ENCODE measurements at places on chromosomes 16 and 17.

GRCh38 chr17:43803758-43804157 is 23.5 kb downstream of the CFAP97D1 start:
- DNase-seq, result no peak

- DNase-seq, result no peak
These were observed 292.0 kb upstream of the TOM1L1 start for GRCh38 chr17:54608634-54609155.

DNA sequence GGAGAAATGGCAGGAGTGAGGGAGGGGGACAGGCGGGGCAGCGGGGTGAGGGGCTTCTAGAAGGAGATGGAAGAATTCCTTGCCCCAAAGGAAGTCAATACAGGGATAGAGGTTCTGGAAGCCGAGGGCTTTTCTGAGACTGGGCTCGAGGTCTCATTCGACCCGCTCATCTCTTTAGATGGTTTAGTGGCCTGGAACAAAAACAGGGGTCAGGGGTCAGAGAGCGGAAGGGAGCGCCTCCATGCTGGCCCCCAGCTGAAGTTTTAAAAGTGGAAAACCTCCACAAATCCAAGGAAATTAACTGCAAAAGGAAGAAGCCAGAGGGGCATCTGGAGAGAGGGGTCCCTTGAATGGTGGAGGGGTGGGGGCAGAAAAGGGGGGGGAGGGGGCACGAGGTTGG is 72.5 kb downstream of the SRCIN1 start:
- no peak for DNase-seq

DNA sequence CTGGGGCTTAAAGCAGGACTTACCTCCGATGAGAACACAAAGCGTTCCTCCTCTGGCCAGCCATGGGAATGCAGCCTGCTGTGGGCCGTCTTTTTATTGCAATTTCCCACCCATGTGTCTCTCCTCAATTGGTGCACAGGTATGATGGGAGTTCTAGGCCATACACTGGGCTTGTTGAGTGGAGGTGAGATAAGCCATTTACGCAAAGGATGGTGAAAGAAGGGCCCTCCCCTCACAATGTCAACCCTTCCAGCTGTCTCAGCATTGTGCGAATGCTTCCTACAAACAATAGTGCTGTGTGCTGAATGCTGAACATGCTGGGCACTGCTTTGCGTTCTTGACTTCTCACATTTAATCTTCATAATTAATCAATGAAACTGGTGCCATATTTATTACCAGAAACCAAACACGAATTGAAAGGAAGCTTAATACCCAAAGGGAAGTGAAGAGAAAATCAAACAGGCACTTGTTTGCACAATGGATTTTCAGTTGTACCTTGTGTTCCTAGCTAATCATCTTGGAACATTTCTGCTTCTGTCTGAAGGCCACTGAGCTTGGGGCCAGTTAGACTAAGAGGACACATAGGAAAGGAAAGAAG is at the start of gene GP2:
GP2 (minus strand) TSS at position 70 of the 598 bp plus-strand sequence. CDS start 1,082 bp downstream, outside the sequence.
- no peak for DNase-seq

GRCh38 chr17:34895383-34895782 is 65.9 kb downstream of the CCT6B start:
- no peak for DNase-seq

GRCh38 chr17:50239937-50240336 is 34.3 kb upstream of the TMEM92 start:
- DNase-seq, result no peak

DNA sequence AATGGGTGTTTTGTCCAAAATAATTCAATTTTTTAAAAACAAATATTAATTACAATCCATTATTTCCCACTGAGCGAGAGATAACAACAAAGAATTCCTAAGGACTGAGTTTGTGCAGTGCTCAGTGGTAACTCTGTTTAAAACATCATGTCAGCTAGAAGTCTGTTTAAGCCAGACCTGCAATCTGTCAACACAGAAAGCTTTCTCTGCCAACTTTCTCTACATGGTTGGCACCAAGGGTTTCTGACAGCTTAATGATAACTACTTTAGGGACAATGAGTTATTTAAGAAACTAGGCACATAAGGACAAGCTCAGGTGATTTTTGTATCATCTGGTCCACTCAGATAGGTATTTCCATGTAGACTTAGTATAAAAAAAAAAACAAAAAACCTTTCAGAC is 81.8 kb downstream of the WDR59 start:
- DNase-seq, result no peak

All from Peyer's patch (tissue), 4 donors.